CD4-positive, alpha-beta T cell treated with Interleukin-1 beta for 1 hour (primary cell): ENCODE measurements at places on chromosomes 13 and 19.

DNA sequence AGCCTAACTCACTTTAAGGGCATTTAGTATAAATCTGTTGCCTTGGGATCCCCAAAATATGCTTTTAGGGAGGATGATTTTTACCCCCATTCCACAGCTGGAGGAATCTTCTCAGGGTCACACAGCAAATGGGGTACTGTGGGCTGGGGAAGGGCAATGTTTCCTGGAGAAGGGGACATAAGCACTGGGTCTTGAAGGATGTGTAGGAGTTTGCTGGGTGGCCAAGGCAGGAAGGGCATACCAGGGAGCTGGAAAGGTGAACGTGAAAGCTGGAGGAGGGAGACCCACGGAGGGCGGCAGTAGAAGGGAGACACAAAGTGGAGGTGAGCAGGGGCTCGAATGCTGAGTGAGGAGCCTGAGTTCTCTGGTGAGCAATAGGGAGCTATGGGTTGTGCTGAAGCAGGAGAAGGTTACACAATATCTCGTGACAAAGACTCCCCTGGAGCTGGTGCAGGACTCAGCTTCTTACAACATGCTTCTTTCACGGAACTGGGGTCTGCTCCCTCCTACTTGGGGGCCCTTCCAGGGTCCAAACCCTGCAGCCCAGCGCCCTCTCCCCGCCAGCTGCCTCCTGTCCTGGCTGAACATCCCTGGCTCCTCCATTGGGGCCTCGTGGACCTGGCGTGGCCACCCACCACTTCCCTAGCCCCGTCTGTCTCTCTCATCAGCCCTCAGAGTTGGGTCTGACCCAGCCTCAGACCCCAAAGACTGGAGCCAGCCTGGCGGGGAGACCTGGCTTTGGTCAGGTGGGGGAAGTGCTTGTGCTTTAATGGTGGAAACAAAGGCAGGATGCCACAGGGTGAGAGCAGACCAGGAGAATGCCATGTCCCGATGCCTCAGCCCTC, 11.1 kb downstream of the CILP2 start:
- no peak for DNase-seq

DNA sequence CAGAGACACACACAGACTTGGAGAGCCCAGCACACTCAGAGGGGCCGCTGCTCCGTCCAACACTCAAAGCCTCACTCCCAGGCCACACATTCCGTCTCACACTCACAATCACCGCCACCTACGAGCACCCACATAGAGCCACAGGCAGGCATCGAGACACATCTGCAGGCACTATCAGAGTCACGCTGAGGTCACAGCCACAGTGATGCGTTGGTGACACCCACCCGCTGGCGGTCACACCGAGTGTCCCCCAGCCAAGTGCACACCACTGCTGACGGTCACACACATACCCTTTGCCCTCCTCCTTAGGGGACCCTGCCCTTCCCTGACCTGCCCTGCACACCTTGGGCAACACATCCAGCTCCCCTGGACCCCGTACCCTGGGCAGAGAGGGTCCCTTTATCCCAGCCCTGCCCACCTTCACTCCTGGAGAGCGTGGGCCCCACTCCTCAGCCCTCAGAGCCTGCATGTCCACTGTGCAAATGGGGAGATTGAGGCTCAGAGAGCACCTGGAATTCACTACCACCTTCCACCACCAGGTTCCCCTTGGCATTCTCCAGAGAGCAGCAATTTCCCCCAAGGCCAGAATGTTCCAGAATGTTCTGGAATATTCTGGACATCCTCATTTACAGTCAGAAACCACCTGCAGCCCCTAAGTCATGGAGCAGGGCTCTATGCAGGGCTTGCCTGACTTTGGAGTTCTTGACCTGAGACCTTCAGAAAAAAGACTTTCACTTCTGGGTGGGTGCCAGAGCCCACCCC, 5.4 kb downstream of the FUT5 start:
- DNase-seq: no peak

- no peak for DNase-seq
Observed at GRCh38 chr13:49607761-49608160, 20.5 kb upstream of the ARL11 start.

DNA sequence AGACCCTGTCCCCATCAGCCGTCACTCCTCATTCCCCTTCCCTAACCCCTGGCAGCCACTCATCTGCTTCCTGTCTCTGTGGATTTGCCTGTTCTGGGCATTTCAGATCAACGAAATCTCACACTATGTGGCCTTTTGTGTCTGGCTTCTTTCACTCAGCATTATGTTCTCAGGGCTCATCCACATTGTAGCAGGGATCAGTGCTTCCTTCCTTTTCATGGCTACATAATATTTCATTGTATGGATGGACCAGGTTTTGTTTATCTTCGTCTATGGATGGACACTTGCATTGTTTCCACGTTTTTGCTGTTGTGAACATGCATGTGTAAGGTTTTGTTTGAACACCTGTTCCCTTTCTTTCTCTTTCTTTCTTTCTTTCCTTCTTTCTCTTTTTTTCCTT, 41.3 kb downstream of the NWD1 start:
- no peak for DNase-seq

DNA sequence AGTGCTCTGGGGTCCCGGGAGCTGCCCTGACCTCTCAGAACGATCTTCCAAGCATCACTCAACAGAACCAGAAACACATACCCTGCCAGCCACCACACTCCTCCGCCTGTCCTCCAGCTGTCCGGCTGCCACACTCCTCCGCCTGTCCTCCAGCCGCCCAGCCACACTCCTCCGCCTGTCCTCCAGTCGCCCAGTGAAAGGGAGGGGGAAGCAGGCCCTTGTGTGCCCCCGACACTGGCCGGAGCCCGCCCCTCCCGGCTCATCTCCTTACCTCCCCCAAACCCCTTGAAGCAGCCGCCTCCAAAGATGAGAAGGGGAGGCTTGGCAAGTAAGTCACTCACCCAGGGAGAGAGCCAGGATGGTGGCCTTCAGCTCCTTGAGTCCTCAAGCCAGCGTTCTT, 40.2 kb downstream of the STK24 start:
- DNase-seq: no peak

DNA sequence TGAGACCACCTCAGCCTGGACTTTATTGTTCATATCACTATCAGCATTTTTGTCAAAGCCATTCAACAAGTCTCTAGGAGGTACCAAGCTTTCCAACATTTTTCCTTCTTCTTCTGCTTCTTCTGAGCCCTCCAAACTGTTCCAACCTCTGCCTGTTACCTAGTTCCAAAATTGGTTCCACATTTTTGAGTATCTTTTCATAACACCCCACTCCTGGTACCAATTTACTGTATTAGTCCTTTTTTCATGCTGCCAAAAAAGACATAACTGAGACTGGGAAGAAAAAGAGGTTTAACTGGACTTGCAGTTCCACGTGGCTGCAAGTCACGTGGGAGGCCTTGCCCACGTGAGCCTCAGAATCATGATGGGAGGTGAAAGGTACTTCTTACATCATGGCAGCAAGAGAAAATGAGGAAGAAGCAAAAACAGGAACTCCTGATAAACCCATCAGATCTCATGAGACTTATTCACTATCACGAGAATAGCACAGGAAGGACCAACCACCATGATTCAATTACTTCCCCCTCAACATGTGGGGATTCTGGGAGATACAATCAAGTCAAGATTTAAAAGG, 215.1 kb downstream of the PCDH17 start:
- no peak for DNase-seq

GRCh38 chr19:16444269-16444600, 27.5 kb downstream of the EPS15L1 start:
- DNase-seq: no peak

DNA sequence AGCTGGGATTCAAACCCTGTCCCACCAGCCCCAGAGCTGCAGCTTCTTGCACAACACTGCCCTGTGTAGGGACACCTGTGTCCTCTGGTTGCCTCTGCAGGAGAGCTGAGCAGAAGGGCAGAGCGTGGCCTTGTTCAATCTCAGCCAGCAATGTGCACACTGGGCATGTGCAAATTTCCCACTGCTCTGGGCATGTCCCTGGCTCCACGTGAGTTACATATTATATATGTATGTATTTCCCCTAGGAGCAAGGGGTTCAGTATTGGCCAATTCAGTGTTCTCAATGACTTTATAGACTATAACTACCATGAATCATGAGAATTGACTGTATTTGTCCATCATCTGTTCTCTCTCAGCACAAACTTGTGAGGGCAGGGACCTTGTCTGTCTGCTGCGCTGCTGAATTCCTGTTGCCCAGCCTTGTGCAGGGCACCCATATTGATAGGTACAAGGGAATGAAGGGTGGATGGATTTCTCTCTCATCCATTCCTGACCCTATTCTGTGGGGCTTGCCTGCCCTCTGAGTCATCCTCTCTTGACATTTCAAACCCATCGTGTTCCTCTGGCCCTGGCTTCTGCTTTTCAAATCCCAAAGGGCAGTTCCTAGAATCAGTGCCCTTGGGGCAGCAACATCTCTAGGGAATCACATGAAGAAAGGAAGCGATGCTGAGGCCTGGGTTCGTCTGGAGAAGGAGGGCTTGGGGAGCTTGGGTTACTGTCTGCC, 69.7 kb downstream of the ERICH6B start:
- no peak for DNase-seq

DNA sequence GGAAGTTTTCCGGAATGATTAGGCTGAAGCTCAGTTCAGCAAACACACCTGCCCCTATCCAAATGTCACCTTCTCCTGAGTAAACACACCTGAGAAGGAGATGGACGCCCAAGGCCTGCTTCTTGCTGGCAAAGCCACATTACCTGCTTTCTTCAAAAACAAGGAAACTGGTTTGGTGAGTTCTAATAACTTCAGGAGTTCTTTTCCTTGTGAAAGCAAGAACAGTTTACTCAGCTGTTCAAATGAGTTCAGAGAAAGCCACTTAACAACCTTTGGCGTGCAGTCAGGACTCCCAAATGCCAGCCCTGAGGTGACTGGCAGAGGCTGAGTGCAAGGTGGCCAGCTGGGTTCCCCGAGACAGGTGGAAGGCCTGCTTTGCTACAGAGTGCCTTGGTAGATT, 160.5 kb downstream of the STK24 start:
- DNase-seq: no peak

DNA sequence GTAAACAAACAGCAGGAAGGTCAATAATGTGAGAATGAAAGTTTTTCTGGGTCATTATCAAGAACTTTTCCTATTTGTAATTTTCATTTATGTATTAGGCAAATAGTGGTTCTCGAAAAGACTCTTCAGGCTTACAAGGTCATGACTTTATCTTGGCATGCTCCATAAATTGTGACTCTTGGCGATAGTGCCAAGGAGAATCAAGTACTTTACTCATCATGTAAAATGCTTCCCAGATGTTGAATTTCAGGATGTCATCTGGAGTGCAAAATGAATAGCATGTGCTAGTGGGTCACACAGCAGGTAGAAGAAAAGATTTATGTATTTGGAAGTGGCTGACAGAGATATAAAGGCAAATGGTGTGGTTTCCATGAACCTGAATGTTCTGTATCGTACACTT, 1492.7 kb upstream of the PCDH20 start:
- DNase-seq: no peak

- no peak for DNase-seq
Observed at GRCh38 chr13:110646442-110647364, 31.4 kb downstream of the NAXD start.

DNA sequence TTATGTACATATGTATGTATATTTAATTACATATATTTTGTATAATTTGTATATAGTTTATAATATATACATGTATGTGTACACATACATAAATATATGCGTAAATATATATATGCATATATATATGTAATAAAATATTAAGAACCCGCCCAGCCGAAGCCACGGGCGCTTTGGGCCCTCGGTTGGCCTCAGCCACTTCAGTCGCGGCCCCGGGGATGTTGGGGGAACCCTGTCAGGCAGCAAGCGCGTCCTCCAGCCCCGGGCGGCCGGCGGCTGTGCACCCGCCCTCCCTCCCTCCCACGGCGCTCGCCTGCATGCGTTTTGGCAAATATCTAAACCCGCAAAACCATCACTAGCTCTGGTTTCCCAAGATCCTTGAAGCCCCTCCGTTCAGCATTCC, 7.9 kb upstream of the ZNF606 start:
- DNase-seq: no peak

GRCh38 chr19:50387176-50387867, 3.2 kb downstream of the POLD1 start:
- no peak for DNase-seq

- DNase-seq: no peak
Observed at GRCh38 chr13:59364641-59365085, 799.1 kb downstream of the DIAPH3 start.

DNA sequence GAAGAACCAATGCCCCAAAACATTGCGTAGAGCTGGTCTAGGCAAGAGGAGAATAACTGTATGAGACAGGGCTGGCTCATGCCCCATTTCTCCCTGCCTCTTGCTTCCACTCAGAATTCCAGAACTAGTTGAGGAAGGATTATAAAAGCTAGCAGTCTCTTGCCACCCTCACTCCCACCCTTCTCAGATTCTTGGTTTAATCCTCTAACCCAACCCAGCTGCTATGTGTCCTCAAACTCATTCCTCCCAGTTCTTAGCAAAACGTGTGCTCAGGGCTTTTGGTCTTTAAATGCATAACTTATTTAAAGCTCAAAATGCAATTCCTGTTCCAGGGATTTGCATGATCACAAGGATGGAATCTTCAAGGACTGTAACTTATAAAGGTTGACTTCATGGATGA, 466.3 kb downstream of the COG6 start:
- DNase-seq: no peak

GRCh38 chr13:48906200-48906599, 69.5 kb upstream of the FNDC3A start:
- DNase-seq: no peak

DNA sequence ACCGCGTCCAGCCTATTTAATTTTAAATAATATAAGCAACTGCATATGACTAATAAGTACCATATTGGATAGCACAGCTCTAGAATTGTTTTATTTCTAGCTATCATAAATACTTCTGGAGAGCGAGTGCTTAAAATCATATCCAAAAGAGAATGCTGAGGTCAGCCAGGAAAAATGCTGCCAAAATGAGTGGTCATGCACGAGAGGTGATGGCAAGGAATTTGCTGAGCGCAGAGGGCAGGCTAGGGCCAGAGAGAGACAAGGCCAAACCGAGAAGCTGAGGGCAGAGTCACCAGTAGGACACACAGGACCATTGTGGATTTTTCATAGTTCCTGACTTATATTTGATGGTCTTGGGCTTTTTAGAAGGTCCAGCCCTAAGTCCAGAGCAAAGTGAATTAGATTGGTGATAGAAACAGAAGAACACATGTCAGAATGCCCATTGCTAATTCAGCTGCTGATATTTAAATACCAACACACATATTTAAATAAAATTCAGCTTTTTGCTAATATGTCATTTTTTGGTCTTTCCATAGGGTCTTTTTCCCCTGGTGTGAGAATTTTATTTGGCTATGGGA, 33.6 kb upstream of the UBL3 start:
- no peak for DNase-seq

DNA sequence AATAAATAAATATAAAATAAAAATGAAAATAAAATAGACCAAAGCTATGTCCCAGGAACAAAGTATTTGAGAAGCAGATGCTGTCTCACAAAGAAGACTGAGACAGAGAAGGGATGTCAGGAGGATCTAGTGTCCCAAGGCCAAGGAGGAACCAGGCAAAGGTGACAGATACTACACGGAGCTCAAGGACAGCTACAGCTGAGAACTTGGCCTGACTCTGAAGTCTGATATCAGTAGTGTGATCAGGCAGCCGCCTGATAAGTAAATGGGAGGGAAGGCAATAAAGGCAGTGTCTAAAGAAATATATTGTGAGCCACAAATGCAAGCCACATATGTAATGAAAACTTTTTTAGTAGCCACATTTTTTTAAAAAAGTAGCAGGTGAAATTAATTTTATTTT, 20.4 kb upstream of the NANOS3 start:
- DNase-seq: no peak

GRCh38 chr13:50156561-50157127, 141.4 kb downstream of the KCNRG start:
- no peak for DNase-seq

- no peak for DNase-seq
Observed at GRCh38 chr19:15615526-15615925, 508 bp downstream of the CYP4F8 start.

- no peak for DNase-seq
Observed at GRCh38 chr13:105611424-105611823, 924.0 kb downstream of the EFNB2 start.
